ENCODE measurements at places on chromosomes 5 and 9. TPM values are rescaled to one million over a fixed set of nuclear protein-coding genes. Genes with fewer than 3 reads are reported as not detected.

Gene MARCOL
- polyA plus RNA-seq, result not detected

DNA sequence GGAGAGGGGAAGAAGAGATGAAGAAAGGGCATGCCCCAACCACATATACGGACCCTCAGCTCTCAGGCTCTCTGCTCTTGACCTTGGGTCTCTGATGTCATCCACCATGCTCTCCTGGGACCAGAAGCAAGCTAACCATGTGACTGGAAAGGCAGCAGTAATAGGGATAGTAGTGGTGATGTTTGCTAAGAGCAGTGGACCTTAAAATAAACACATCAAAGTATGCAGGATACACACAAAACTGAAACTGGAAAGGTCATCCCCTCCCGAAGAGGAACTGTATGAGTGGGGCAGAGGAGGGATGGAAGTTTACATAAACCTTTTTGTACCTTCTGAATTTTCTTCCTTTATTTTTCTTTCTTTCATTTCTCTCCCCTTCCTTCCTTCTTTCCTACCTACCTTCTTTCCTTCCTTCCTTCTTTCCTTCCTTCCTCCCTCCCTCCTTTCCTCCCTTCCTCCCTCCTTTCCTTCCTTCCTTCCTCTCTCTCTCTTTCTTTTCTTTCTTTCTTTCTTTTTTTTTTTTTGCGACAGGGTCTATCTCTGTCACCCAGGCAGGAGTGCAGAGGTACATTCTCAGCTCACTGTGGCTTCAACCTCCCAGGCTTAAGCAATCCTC, 8.1 kb upstream of the PTPN3 start:
- no peak for DNase-seq

Gene TMC1
- 0.59 TPM for polyA plus RNA-seq

GRCh38 chr9:134957945-134958227, 40.2 kb upstream of the FCN1 start:
- DNase-seq, result no peak

Gene DBH
- polyA plus RNA-seq, result 0.25 TPM

DNA sequence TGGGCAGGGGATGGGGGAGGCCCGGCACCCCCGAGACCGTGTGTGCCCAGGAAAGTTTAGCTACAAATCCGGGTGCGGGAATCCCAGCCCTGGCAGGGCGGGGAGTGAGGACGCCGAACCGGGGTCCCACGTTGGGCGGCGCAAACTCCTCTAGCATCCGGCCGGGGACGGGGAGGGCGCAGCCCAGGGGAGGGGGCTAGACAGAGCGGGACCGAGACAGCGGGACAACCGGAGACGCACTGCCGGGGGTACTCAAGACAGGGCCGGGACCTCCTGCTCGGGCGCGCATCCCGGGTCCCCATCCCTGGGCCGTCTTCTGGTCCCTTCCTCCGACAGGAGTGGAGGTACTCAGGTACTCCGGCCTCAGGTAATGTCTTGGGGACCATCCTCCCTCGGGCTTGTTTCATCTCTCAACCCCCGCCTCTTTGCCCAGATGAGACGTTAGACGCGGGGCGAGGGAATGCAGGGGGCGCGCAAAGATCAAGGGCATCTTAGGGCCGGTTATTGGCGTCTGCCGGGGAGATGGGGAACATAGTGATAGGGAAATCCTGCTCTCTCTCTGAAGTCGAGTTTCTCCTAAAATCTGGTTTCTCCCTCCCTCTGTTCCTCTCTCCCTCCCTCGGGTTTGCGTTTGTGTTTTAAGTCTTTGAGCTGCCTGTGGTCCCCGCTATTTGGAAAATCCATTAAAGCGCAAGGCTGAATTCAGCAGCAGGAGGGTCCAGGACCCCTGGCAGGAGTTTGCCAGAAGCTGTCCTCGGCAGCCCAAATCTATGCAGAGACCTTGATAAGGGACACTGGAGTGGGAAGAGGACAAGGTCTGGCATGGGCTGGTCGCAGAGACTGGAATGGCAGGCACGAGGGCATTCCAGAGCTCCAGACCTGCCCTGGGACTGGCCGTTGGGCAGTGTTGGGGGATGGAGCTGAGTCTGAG, 815 bp downstream of the PDZD2 start:
- no peak for DNase-seq

- DNase-seq, result no peak
Observed at GRCh38 chr5:178113841-178114324, 551 bp downstream of the N4BP3 start.

Gene MED27
- polyA plus RNA-seq, result 27.2 TPM

GRCh38 chr9:131348631-131349521, 45.0 kb upstream of the PRRC2B start:
- DNase-seq, result no peak

Gene PLAC8L1
- polyA plus RNA-seq, result 1.5 TPM

Gene SHISAL2B
- polyA plus RNA-seq, result 0.32 TPM

- no peak for DNase-seq
Observed at GRCh38 chr9:23926368-23926767, 100.3 kb upstream of the ELAVL2 start.

- no peak for DNase-seq
Observed at GRCh38 chr5:154972476-154973080, 31.7 kb downstream of the MRPL22 start.

DNA sequence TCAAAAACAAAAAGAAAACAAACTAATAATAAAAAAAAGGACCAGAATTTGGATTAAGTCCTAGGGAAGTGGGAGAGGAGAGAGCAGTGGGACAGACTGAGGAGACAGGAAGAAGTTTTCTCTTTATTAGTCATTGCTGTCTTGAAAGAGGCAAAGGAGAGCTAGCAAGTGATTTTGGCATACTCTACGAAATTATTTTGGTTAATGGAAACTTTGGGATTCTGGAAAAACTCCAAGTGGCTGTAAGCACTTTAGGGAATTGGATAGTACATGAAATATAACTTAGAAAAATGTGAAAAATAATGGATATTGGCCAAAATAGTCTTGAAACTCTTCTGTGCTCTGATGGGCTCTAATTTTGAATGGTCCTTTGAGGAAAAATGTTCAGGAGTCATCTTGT, 1641.8 kb upstream of the WWC1 start:
- no peak for DNase-seq

Measured in thymus (tissue), 14 donors.